ENCODE measurements at places on chromosomes 7 and 10.
A peak's percentile ranks its signal among the peaks of the same experiment; 100 is the strongest.

GRCh38 chr10:101748496-101748895 lies 27.4 kb downstream of the FGF8 start:
- DNase-seq, result no peak

DNA sequence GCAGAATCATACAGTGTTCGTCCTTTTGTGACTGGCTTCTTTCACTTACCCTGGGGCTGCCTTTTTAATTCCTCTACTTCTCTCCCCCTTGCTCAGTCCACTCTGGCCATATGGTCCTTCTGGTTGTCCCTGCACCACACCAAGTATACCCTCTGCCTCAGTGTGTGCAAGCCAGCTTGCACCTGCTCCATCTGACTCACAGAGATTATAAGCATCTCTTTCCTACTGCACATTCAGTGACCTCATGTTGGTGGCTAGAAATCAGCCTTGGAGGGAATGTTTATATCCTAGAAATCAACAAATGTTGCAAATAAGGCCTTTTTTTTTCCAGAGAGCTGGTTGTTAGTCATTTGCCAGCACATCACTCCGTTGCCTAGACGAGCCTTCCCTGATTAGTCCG lies 67.5 kb upstream of the C10orf90 start:
- DNase-seq, result no peak

DNA sequence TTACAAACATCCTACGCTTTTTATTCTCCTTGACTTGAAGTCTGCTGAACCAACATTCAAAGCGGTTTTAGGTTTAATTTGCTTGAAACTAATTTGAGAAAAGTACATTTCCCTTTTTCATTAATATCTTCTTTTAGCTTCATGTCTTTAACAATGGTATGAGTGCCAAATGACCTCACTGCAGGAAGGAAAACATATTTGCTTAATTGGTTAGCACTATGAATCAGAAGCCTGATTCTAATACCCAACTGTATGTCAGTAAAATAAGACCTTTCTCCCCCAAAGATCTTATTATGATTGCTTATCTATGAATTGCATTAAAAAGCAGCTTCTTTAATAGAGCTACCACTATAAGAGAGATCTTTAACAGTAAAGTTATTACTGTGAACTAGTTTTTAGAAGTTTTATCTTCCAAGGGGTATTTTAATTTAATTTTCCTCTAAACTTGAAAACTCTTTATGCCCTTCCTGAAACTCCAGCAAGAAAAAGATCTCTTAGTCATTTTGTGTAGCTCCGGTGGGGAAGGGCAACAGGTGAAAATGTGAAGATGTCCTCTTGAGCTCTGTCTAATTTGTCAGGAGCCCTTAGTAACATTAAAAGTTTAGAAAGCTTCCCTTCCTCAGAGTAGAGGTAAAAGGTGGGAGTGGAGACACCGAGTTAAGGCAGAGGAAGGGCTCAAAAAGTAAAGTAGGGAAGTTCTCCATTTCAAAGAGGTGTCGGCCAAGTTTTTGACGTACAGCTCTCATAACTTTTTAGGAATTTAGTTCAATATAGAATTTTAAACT lies 6.1 kb downstream of the COL1A2 start:
- no peak for DNase-seq

- no peak for DNase-seq
Measured at GRCh38 chr10:45199205-45199740, 116.1 kb downstream of the OR13A1 start.

- peak; percentile 45 for DNase-seq
Measured at GRCh38 chr10:7260412-7260900, 150.4 kb downstream of the SFMBT2 start.
